ENCODE measurements at places on chromosomes 5 and 9. TPM values are rescaled to one million over a fixed set of nuclear protein-coding genes. Genes with fewer than 3 reads are reported as not detected.

Gene COL23A1
- not detected for total RNA-seq

Gene PLAC8L1
- not detected for total RNA-seq

Gene SLC45A2
- total RNA-seq: not detected

Gene LHX3
- not detected for total RNA-seq

Gene GDA
- not detected for total RNA-seq

Gene AGXT2
- total RNA-seq: not detected

Gene FIBCD1
- 0.65 TPM for total RNA-seq

Gene C1QTNF3
- 1.6 TPM for total RNA-seq

Gene NUTM2G
- not detected for total RNA-seq

Gene ALDH1B1
- total RNA-seq: 26.1 TPM

Gene DNAI1
- not detected for total RNA-seq

Gene PCDHB8
- 0.49 TPM for total RNA-seq

Gene ROR2
- 33.4 TPM for total RNA-seq

Gene ANKRD34B
- total RNA-seq: not detected

Gene PCDH12
- 9.2 TPM for total RNA-seq

Gene CCDC69
- 6.1 TPM for total RNA-seq

Gene PCDHGA6
- 1.1 TPM for total RNA-seq

Gene MRPL50
- total RNA-seq: 7.8 TPM

Gene PCDHB2
- total RNA-seq: 1.3 TPM

Gene NMUR2
- total RNA-seq: not detected

Gene PTCH1
- total RNA-seq: 9.0 TPM

Gene FGF18
- total RNA-seq: 0.49 TPM

Gene FCN2
- not detected for total RNA-seq

Gene BHMT2
- 1.5 TPM for total RNA-seq

Gene WWC1
- total RNA-seq: 7.8 TPM

Gene GMCL2
- not detected for total RNA-seq

Gene ABLIM3
- 31.9 TPM for total RNA-seq

Gene C5orf58
- total RNA-seq: not detected

Gene CARTPT
- total RNA-seq: not detected

Gene PCDHGA7
- total RNA-seq: 3.6 TPM

Gene CDX1
- not detected for total RNA-seq

Gene HMCN2
- total RNA-seq: not detected

Gene FSTL4
- not detected for total RNA-seq

Gene PRXL2C
- total RNA-seq: 5.8 TPM

Gene CCDC192
- not detected for total RNA-seq

Gene MYMK
- total RNA-seq: not detected

Gene NUDT12
- total RNA-seq: 7.1 TPM

Gene TRIM7
- total RNA-seq: 2.5 TPM

Gene WDR55
- total RNA-seq: 21.1 TPM

Gene SIT1
- total RNA-seq: not detected

Gene TNFSF15
- 0.16 TPM for total RNA-seq

Gene CAMK4
- 0.97 TPM for total RNA-seq

Gene BHMT
- not detected for total RNA-seq

Gene PPP1R26
- total RNA-seq: 7.6 TPM

Gene LCN15
- not detected for total RNA-seq

Gene NAIP
- total RNA-seq: 0.81 TPM

Gene ARHGEF39
- 0.18 TPM for total RNA-seq

Gene GRHPR
- total RNA-seq: 137 TPM

Data from cardiac atrium fibroblast (primary cell).